AG08395 (cell line): ENCODE measurements at places on chromosomes 12 and 14.

DNA sequence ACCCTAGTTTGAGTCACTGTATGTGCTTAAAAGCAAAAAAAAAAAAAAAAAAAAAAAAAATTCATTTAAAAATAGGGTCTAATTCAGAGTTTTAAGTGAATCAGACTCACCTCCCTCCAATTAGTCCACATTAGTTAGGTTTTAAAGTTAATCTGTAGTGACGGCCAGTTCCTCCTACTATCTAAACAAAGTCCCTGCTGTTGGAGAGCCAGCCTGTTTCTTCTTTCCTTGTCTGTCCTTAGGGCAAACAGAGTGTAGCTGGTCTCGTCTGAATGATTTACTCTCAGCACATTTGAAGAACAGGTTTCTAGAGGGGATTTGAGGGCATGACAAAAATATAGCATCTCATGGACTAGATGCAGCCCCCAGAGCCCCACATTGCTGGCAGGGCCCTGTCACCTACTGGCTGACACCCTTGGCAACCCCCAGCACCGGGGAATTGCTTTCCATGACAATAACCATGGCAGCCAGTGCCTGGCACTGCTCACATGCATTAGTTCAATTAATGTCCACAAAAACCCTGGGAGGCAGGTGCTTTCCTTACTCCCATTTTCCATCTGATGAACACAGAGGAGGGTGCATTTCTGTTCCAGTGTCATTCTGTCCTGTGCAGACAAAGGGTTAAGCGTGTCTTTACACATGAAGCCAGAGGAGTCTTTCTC, 138.3 kb downstream of the PLXNC1 start:
- no peak for DNase-seq

- no peak for DNase-seq
Measured at GRCh38 chr12:123839826-123840225, 77.7 kb downstream of the DNAH10 start.

- no peak for DNase-seq
Measured at GRCh38 chr12:49843411-49843810, 505 bp upstream of the BCDIN3D start.

DNA sequence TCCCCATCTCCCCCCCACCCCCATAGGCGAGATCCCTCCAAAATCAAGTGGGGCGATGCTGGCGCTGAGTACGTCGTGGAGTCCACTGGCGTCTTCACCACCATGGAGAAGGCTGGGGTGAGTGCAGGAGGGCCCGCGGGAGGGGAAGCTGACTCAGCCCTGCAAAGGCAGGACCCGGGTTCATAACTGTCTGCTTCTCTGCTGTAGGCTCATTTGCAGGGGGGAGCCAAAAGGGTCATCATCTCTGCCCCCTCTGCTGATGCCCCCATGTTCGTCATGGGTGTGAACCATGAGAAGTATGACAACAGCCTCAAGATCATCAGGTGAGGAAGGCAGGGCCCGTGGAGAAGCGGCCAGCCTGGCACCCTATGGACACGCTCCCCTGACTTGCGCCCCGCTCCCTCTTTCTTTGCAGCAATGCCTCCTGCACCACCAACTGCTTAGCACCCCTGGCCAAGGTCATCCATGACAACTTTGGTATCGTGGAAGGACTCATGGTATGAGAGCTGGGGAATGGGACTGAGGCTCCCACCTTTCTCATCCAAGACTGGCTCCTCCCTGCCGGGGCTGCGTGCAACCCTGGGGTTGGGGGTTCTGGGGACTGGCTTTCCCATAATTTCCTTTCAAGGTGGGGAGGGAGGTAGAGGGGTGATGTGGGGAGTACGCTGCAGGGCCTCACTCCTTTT, 2.7 kb downstream of the GAPDH start:
- DNase-seq, result no peak

GRCh38 chr12:77594366-77594765, 236.3 kb upstream of the NAV3 start:
- DNase-seq, result peak; percentile 55

DNA sequence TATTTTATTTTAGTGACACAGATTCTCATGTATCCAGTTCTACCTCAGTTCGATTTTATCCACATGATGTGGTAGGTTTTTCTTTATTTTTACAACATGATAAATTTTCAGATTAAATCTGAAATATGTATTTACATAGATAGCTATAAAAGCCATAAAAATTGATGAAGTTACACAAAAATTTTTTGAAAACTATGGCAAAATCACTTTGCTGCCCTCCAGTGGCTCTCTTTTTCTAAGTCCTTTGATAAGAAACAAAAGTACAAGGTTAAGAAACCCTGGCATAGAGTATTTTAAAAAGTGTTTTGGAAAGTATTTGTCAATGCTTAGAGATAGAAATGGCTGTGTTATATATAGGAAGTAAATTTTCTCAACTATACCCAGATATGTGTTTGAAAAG, 104.2 kb downstream of the PCNX1 start:
- DNase-seq, result no peak

DNA sequence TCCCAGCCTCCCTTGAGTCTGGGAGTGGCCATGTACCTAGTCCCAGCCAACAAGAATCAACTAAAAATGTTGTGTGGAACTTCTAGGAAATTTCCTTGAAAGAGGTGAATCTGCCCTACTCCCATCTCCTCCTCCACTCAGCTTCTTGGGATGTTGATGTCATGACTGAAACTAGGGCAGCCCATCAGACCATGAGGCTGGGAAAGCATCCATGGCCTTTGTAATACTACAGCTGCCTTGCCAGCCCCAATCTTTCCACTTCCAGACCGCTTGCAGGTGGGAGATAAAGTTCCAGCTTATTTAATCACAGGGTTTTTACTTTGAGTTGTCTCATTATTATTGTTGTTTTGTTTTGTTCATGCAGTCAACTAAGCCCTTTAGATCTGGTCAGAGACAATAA, 170.3 kb upstream of the LMNTD1 start:
- DNase-seq, result no peak

- DNase-seq, result no peak
Measured at GRCh38 chr14:77242752-77243151, 28.3 kb downstream of the NGB start.

- peak; percentile 98 for DNase-seq
Measured at GRCh38 chr12:6764011-6764828, 1.9 kb upstream of the PTMS start.

GRCh38 chr14:60964904-60965303, 16.0 kb downstream of the TRMT5 start:
- no peak for DNase-seq

DNA sequence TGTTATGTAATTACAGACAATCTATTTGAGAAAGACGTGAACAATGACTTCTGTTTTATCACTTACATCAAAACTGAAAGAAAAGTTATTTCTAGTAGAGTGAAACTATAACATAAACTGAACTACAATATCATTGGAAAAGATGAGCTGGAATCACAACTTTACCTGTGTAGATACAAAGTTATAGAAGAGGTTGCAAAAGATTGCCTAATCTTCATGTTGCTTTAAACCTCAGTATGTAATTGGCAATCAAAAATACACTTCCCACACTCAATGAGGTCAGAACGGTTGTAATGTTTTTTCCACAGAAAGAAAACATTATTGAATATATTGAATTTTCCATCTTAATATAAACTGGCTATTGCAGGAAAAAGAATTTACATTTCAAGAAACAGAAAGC, 37.7 kb upstream of the GXYLT1 start:
- DNase-seq, result no peak

DNA sequence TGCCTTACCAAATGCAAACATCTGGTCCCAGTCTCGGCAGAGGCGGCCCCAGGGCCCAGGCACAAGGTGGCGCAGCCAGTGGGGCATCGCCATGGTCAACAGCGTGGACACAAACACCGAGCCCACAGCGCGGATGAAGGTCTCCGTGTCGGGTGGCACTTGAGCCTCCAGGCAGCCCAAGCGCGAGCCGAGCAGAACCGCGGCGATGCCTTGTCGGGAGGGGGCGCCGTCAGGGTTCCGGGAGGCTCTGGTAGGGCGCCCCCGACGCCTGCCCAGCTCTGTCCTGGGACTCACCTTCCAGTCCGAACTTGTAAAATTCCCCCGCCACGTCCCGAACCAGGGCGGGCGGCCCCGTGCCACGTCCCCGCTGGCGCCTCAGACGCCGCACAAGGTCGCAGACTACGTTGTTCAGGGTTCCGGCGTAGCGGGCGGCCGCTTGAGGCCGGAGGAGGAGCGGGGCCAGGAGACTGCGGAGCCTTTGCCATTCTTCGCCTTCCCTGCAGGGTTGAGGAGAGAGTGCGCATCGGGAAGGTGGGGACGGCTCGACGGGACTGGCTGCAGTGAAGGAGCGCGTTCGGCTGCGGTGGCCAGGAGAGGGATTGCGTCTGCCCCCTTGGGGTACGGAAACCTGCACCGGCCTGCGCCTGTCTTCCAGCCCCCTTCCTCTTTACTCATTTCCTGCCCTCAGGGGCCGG, 1.7 kb downstream of the CYP27B1 start:
- DNase-seq, result peak; percentile 39

- no peak for DNase-seq
Measured at GRCh38 chr14:103141117-103141796, 18.0 kb downstream of the TNFAIP2 start.

DNA sequence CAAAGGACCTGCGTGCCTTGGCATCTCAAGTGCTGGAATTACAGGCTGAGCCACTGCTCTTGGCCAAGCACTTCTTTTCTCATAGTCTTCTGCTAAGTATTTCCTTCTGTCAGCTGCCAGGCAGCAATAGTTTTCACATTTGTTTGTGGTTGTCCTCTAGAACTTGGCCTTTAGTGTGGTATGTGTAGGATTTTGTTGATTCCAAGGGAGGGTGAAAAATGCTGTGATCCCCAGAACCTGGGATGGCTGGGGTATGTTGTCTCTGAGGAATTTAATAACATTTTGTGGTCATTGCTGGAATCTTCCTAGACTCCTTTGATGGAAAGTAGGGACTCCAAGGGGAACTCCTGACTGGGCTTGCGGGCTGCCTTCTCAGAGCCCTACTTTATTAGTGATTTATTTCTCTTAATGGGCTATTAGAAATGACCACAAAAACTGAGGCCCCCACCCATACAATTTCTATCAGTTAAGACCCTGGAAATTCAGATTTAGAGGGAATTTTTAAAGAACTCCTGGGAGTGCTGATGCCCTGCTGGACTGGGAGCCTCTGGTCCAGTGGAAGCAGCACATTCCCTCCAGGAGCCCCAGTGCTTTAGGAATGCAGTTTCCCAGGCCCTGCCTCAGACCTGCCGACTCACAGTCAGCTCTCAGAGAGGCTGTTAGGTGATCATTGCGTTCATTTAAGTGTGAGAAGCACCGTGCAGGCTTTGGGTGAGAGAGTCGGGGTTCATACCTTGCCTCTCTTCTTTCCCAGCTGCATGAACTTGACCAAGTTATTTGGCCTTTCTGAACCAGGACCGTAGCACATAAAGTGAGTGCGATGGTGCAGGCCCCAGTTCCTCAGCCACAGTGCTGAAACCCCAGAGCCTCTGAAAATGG, 22.7 kb downstream of the TRAF3 start:
- peak; percentile 91 for DNase-seq

DNA sequence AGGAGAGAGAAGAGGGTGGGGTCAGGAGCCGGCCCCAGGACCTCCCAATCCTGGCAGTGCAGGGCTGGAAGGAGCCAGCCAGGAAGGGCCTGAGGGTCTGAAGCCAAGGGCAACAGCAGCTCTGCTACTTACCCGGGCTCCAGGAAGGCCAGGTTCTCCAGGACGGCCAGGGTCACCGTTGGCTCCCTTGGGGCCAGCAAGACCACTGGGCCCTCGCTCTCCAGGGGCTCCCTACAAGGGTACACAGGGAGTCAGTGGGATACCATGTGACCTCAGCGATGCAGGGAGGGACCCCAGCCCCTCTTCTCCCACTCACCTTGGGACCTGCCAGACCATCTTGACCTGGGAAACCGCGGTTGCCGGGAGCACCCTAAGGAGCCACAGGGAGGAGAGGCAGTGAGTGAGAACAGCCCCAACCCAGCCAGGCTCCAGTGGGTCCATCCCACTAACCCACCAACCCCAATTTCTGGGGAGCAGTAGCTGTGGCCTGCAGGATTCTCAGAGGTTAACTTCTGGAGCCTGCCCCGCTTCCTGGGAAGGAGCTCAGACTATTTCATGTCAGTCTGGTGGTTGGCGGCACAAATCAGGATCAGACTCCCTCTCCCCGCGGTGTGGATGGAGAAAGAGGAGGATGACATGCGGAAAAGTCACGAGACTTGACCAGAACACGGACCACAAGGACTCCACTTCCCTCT, 18.5 kb downstream of the COL2A1 start:
- DNase-seq, result no peak

DNA sequence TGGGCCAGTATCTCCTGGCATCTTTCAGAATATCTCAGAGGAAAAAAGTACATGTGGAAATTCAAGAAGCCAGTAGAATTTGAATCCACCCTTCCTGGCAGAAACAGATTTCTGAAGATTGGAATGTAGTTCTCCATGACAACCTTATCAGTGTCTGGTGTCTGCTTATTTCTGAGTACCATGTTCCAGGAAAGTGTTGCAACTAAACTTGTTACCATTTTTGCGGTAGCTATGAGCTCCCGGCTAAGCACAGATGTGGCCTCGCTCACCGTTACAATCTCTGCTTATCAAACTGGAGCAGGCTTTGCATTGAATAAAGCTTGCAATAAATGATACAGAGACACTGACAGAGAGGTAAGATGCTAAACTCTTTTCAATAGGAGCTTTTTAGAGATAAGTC, 13.0 kb upstream of the ITPR2 start:
- peak; percentile 32 for DNase-seq

DNA sequence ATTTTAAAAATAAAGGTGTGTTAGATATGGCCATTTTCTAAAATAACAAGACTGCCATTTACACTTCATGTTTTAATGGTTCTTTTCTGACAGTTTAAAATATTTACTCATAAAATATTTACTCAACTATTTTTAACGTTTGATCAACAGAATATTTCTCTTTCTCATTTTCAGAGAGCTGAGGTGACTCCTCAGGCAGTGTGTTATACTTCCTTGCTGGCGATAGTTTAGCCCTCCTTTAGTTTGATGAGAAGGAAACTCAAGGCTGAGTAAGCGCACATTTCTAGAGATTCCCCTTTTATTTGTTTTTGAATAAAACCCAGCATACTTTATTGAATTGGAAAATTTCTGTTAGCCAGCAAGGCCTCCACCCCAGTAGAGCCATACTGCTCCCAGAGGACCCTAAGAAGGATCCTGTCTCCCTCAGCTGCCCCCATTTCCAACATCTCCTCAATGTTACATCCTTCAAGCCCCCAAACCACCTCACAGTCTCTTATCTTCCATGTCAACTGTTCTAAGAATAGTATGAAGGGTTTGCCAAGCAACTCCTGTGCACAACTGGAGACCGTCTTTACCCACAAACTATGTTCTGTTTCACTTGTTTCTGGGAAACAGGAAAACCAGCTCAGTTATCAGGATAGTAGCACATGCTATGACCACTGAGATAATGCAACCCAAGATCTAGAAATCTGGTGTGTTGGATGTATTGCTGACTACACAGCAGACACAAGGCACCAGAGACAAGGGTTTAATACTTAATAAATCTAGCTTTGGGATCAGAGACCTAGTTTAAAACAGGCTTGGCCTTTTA, 129.5 kb downstream of the STXBP6 start:
- no peak for DNase-seq
